ENCODE measurements at places on chromosomes 2 and 18. TPM values are rescaled to one million over a fixed set of nuclear protein-coding genes. Genes with fewer than 3 reads are reported as not detected.

The CYRIA gene
- total RNA-seq: 11.6 TPM

The UGT1A3 gene
- not detected for total RNA-seq

The ADCYAP1 gene
- 2.2 TPM for total RNA-seq

The MOB4 gene
- 37.2 TPM for total RNA-seq

The EMILIN1 gene
- total RNA-seq: 155 TPM

The TLX2 gene
- 0.42 TPM for total RNA-seq

GRCh38 chr2:178047391-178047790 lies 25.2 kb downstream of the PDE11A start:
- H3K27me3 ChIP-seq: no peaks in the 10 kb centered on the region
- no peak overlapping the region for H3K27ac ChIP-seq
- no peak for DNase-seq
- H3K4me1 ChIP-seq: no peaks in the 10 kb centered on the region
- no peaks in the 10 kb centered on the region for H3K36me3 ChIP-seq

DNA sequence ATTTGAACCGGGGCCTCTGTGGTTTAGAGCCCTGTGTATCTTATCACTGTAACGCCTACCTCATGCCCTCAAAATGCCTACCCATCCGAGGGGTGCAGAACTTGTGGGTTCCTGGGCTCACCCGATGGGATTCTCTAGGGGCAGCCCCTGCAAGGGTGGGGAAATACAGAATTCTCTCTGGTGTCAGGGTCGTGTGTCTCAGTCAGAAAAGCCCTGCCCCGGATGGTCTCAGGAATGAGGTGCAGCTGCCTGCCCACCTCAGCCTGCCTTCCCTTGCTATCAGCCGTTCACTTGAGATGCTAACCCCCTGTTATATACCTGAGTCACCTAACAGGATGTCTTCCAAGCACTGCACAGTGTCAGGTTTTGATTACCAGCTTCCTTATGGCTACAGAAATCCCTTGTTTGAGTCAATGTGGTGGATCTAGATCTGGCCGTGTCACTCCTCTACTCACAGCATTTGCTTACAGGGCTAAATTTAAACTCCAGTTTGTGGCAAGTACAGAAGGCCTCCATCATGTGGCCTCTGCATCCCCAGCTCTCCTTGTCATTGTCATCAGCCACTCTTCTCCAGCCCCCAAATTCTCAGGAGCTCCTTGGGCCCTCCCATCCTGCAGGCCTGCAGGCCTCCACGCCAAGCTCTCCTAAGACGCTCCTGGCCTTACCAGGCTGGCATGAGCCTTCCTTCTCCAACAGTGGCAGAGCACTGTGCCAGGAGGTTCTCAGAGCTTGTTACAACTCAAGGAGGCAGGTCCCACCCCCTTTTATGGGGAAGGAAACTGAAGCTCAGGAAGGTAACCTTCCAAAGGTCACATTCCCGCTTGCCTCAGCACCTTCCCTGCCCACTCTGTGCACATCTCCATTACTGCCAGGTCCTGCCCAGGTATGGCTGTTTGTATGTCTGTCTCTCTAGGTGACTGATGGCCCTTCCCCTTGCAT lies 14.3 kb upstream of the MAP3K2 start:
- H3K27ac ChIP-seq: no peak overlapping the region
- H3K4me1 ChIP-seq: peaks cover 11% of the 10 kb centered on the region
- peak; percentile 88 for DNase-seq
- no peaks in the 10 kb centered on the region for H3K27me3 ChIP-seq
- H3K4me3 ChIP-seq: no peak overlapping the region
- H3K36me3 ChIP-seq: no peaks in the 10 kb centered on the region

DNA sequence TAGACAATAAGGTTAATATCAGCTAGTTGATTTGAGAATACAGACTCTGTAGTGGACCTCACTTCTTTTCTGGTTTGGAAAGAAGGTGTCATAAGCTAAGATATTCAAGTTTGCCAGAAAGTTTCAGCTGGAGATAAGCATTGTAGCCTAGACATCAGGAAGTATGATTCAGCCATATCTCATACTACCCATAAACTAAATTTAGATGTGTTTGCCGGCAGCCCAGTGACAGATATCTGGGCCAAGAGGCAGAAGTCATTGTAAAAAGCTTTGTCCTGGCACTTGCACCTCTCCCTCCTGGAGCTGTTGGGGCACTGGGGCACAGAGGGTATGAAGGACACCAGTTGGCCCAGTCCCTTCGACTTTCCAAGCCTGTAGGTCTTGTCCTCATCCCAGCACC lies 128.0 kb downstream of the EPHA4 start:
- H3K36me3 ChIP-seq: no peaks in the 10 kb centered on the region
- DNase-seq: no peak
- peaks cover 16% of the 10 kb centered on the region for H3K4me1 ChIP-seq
- H3K27me3 ChIP-seq: no peaks in the 10 kb centered on the region
- no peak overlapping the region for H3K4me3 ChIP-seq

DNA sequence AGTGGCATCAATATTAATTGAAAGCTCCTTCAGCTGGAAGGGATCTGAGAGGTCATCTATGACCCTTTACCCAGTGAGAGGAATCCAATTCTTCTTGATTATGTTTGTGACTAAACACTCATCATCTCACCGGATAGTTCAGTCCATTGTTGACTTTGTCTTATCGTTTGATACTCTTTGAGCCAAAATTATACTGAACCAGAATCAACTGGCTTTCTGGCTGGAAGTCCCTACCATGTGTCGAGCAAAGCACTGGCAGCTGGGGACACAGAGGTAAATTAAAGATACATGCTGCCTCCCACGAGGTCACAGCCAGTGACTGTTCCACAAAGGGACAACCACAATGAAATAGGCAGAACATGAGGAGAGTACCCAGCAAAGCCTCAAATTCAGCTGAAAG lies 91.4 kb upstream of the FHL2 start:
- no peaks in the 10 kb centered on the region for H3K27me3 ChIP-seq
- no peaks in the 10 kb centered on the region for H3K36me3 ChIP-seq
- H3K4me3 ChIP-seq: no peak overlapping the region
- no peak for DNase-seq
- no peaks in the 10 kb centered on the region for H3K4me1 ChIP-seq
- H3K27ac ChIP-seq: no peak overlapping the region

GRCh38 chr2:152072011-152072410 lies 26.8 kb downstream of the CACNB4 start:
- H3K36me3 ChIP-seq: no peaks in the 10 kb centered on the region
- H3K27me3 ChIP-seq: no peaks in the 10 kb centered on the region
- DNase-seq: no peak
- H3K4me3 ChIP-seq: no peak overlapping the region

DNA sequence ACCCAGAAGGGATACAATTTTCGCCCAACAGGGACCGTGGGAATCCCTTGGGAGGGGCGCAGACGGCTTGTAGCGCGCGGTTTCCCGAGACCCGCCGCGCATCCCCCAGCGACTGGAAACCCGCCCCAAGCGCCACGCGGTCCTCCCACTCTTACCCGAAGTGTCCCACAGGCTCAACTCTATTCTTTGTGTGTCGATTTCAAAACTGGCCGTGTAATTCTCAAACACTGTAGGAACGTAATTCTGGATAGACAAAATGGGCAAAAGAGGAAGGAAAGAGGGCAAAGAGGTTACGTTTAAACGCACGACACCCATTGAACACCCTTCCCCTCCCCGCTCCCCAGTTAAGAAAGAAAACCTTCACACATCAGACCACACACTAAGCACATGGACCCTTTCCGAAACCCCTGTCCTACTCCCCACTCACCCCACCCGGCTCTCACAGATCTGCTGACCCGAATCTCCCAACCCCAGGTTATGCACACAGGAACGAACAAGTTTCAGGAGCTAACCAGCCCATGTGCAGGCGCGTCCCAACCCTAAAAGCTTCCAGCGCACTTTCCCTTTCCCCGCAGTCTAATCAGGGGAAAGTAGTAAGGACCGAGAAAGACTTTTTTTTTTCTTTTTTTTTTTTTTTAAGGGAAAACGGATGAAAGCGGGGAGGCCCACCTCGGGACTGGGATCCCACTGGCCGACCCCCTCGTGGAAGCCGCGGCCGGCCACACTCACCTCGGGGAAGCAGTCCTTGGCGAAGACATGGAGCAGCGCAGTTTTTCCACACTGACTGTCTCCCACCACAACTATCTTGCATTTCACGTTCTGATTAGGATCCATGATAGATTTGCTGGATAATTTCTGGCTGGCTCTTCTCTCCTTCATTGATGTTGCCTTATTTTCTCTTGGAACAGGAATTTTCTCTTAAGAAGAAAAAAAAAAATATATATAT lies 655 bp downstream of the RND3 start:
- peaks cover 31% of the 10 kb centered on the region for H3K4me1 ChIP-seq
- no peaks in the 10 kb centered on the region for H3K27me3 ChIP-seq
- H3K27ac ChIP-seq: peak overlapping the region; percentile 98
- DNase-seq: no peak
- H3K4me3 ChIP-seq: peak overlapping the region; percentile 87
- no peaks in the 10 kb centered on the region for H3K36me3 ChIP-seq

DNA sequence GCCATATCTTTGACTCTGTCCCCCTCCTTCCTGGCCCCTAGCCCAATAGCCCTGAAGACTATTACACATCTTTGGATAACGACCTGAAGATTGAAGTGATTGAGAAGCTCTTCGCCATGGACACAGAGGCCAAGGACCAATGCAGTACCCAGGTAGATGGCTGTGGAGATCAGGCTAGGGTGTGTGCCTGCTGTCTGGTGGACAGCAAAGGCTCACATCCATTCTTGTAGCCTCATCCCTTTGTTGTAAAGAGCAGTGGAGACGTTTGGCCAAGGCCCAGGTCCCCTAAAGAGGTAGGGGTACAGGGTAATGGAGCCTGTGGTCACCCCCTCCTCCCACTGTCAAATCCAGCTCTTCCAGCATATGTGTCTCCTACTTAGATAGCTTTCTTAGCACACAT lies 81.4 kb downstream of the EPAS1 start:
- no peak overlapping the region for H3K4me3 ChIP-seq
- no peaks in the 10 kb centered on the region for H3K27me3 ChIP-seq
- H3K36me3 ChIP-seq: peaks cover 46% of the 10 kb centered on the region
- H3K4me1 ChIP-seq: peaks cover 14% of the 10 kb centered on the region

DNA sequence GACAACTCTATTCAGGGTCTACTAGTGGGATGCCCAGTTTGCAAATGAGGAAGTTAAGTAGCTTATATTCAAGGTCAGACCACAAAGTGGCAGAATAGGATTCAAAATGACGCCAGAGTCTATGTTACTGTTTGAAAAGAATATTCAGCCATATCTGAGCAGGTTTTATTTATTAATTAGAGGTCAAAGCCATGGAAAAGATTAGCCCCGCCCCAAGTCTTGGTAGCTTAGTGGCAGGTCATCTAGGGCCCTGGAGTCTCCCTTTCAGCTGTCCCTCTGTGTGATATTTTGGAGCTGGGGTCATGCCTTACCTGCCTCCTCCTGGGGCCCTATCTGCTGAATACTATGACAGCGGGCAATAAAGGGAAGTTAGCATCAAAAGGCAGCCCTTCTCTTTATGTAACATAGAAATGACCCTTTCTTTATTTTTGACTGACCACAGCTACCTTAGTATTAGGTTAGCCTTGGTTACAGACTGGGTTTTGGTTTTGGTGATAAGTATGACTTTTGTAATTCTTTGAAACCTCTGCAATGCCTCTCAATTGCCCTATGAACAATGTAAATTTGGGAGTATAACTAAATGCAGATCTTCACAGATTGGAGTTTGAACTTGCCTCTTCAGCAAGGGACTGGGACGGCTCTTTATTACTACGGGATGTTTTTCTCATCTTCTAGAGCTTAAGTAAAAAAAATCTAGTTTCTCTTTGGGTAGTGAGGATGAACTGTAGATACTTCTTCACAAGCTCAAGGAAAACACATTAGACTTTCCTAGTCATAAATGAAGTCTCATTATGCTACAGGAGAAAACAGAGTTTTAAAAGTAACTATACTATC lies 153.0 kb upstream of the ITGA4 start:
- H3K36me3 ChIP-seq: no peaks in the 10 kb centered on the region
- no peak for DNase-seq
- no peak overlapping the region for H3K4me3 ChIP-seq

DNA sequence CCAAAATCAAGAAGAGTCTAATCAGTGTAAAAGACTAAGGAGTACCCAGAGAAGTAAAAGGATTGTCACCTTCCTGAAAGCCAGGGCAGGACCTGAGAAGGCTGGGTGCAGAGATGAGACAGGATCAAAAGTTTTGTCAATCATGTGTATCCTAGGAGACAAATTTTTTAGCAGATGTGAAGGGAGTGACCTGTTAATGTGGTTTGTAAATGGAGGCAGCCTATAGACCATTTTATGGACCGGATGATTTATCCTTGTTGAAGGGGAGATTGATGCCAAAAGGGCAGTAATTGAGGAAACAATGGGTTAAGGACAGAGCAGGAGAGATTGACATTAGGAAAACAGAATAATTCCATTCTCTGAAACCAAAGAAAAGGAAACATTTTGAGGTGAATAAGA lies 813 bp downstream of the NDC80 start:
- peaks cover 10% of the 10 kb centered on the region for H3K4me1 ChIP-seq
- no peaks in the 10 kb centered on the region for H3K36me3 ChIP-seq
- no peak for DNase-seq
- no peaks in the 10 kb centered on the region for H3K27me3 ChIP-seq

GRCh38 chr18:48868468-48869466 lies 82.0 kb downstream of the SMAD7 start:
- no peaks in the 10 kb centered on the region for H3K36me3 ChIP-seq
- peaks cover 8% of the 10 kb centered on the region for H3K4me1 ChIP-seq
- no peak for DNase-seq
- H3K27me3 ChIP-seq: no peaks in the 10 kb centered on the region
- H3K27ac ChIP-seq: no peak overlapping the region
- H3K4me3 ChIP-seq: no peak overlapping the region

GRCh38 chr18:45156946-45157345 lies 458.3 kb upstream of the SLC14A2 start:
- no peak overlapping the region for H3K27ac ChIP-seq
- H3K27me3 ChIP-seq: no peaks in the 10 kb centered on the region
- no peaks in the 10 kb centered on the region for H3K4me1 ChIP-seq
- H3K36me3 ChIP-seq: no peaks in the 10 kb centered on the region
- no peak for DNase-seq

GRCh38 chr2:18611604-18612003 lies 22.2 kb upstream of the NT5C1B start:
- no peaks in the 10 kb centered on the region for H3K36me3 ChIP-seq
- H3K27ac ChIP-seq: peak overlapping the region; percentile 64
- no peak for DNase-seq
- H3K4me1 ChIP-seq: peaks cover 54% of the 10 kb centered on the region

- no peak for DNase-seq
- H3K36me3 ChIP-seq: no peaks in the 10 kb centered on the region
- H3K4me1 ChIP-seq: no peaks in the 10 kb centered on the region
- H3K27me3 ChIP-seq: no peaks in the 10 kb centered on the region
These were observed 39.7 kb downstream of the RFX8 start for GRCh38 chr2:101435001-101435862.

- no peak overlapping the region for H3K4me3 ChIP-seq
- H3K36me3 ChIP-seq: no peaks in the 10 kb centered on the region
- DNase-seq: no peak
These were observed 55.8 kb downstream of the TSN start for GRCh38 chr2:121810959-121811853.

- peaks cover 10% of the 10 kb centered on the region for H3K4me1 ChIP-seq
- H3K36me3 ChIP-seq: no peaks in the 10 kb centered on the region
- no peak overlapping the region for H3K27ac ChIP-seq
- H3K27me3 ChIP-seq: no peaks in the 10 kb centered on the region
- no peak overlapping the region for H3K4me3 ChIP-seq
These were observed 42.0 kb upstream of the IL1R1 start for GRCh38 chr2:102100371-102101096.
